Activated T-cell treated with anti-CD3 and anti-CD28 coated beads, Interleukin-2, amount 50 U/mL, for 72 hours (primary cell): ENCODE measurements at places on chromosomes 5 and 9. TPM values are rescaled to one million over a fixed set of nuclear protein-coding genes. Genes with fewer than 3 reads are reported as not detected.

The C9 gene
- total RNA-seq, result not detected

The ARL14EPL gene
- not detected for total RNA-seq

The SPINK6 gene
- not detected for total RNA-seq

The ARID3C gene
- total RNA-seq, result 0.29 TPM

The FAM200C gene
- total RNA-seq, result 0.46 TPM

The SPATA9 gene
- 0.36 TPM for total RNA-seq

The PLEKHG4B gene
- not detected for total RNA-seq

The MLANA gene
- not detected for total RNA-seq

The RGP1 gene
- 32.5 TPM for total RNA-seq

- peak overlapping the region; percentile 14 for H3K27ac ChIP-seq
- H3K36me3 ChIP-seq, result peaks cover 49% of the 10 kb centered on the region
- no peak overlapping the region for H3K4me3 ChIP-seq
- DNase-seq, result no peak
- no peaks in the 10 kb centered on the region for H3K27me3 ChIP-seq
- peaks cover 10% of the 10 kb centered on the region for H3K4me1 ChIP-seq
Observed at GRCh38 chr5:151048526-151048925, 28.1 kb downstream of the GPX3 start.

GRCh38 chr5:60843936-60844905 lies at the start of gene ELOVL7:
Gene ELOVL7, minus strand, starts transcription at chr5:60844269. Its CDS starts 56,872 bp downstream, at chr5:60787397.
- H3K36me3 ChIP-seq, result peaks cover 1% of the 10 kb centered on the region
- no peak within 1 kb of the TSS for H3K27ac ChIP-seq
- peaks cover 7% of the 10 kb centered on the region for H3K4me1 ChIP-seq
- DNase-seq, result peak; percentile 78
- H3K27me3 ChIP-seq, result peaks cover 56% of the 10 kb centered on the region

- H3K27ac ChIP-seq, result no peak overlapping the region
- peaks cover 9% of the 10 kb centered on the region for H3K27me3 ChIP-seq
- no peak overlapping the region for H3K4me3 ChIP-seq
- no peaks in the 10 kb centered on the region for H3K4me1 ChIP-seq
- no peak for DNase-seq
- peaks cover 4% of the 10 kb centered on the region for H3K36me3 ChIP-seq
Observed at GRCh38 chr9:96885424-96885823, 31.1 kb upstream of the ZNF782 start.

GRCh38 chr5:96835791-96836191 lies 28.0 kb upstream of the ERAP1 start:
- no peaks in the 10 kb centered on the region for H3K36me3 ChIP-seq
- H3K4me3 ChIP-seq, result no peak overlapping the region
- no peak overlapping the region for H3K27ac ChIP-seq

DNA sequence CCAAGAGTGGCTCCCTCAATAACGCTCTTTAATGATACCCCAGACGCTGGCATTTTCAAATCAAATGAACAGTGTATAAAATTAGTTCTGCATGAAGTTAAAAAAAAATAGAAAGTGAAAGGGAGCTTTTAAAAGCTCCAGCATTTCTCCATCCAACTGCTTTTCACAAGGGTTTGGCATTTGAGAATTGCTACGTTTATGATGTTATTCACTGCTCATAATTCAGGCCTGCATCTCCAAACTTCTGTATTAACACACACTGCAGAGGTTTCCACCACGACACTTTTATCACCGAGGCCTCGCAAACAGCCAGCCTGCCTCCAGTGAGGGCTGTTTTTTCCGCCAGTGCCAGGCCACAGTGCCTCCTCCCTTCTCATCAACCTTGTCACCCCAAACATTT lies 205.5 kb upstream of the EFNA5 start:
- no peak overlapping the region for H3K27ac ChIP-seq
- H3K27me3 ChIP-seq, result no peaks in the 10 kb centered on the region
- DNase-seq, result no peak
- H3K4me3 ChIP-seq, result no peak overlapping the region

DNA sequence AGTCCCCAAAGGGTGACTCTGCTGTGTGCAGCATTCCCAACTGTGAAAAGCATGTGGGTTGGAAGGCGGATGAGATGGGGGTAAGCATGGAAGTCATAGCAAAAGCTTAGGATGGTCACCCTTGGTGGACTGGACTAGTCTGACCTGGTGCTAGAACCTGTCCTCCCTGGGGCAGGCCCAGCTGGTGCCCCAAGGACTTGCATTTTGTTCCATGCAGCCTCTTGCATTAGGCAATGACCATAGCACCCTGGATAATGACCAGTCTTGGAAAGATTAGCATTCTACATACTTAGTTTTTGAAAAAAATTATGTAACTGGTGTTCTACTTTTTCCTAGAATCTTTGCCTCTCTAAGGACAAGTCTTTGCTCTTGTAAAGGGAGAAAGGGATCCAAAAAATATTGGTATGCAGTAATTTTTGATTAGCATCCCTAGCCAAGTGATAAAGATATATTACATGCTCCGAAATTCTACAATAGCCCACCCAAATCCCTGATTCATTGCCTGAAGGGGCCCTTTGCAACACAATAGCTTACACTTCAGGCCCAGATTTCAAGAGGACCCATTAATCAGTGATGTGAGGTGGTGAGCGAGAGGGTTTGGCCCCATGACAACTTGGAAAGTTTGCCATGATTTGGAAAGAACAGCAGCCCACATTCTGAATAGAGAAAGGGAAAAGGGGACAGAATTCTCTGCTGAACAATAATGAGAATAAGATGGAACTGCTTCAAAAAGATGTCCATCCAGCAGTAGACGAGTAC lies 93.3 kb upstream of the CD180 start:
- H3K36me3 ChIP-seq, result no peaks in the 10 kb centered on the region
- H3K27ac ChIP-seq, result no peak overlapping the region
- DNase-seq, result no peak
- H3K27me3 ChIP-seq, result no peaks in the 10 kb centered on the region

DNA sequence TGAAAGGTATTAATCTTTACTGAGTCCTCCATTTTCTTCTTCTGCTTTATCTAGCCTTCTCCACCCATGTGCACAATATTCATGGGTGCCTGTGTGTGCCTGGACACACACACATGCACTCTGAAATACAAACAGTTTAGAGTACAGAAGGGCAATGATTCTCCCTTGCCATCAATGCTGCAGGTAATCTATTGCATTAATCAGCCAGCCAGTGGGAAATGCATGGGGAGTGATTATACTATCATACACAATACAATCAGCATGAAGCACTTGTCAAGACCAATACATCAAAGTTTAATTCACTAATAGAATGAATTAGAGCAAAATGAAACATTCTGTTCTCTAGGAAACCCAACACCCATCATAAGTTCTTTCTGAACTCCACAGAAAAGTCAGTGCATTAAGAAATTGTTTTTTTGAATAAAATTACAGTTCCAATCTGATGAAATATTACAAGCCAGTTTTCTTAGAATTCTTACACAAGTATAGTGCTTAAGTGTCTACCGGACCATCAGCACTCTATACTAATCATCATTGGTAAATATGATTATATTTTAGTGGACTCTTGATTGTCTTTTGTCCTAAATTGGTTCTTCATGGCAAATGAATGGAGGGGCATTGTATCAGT lies 172.2 kb downstream of the ZSWIM6 start:
- no peaks in the 10 kb centered on the region for H3K27me3 ChIP-seq
- no peaks in the 10 kb centered on the region for H3K4me1 ChIP-seq
- H3K36me3 ChIP-seq, result peaks cover 1% of the 10 kb centered on the region
- H3K4me3 ChIP-seq, result no peak overlapping the region
- DNase-seq, result no peak

DNA sequence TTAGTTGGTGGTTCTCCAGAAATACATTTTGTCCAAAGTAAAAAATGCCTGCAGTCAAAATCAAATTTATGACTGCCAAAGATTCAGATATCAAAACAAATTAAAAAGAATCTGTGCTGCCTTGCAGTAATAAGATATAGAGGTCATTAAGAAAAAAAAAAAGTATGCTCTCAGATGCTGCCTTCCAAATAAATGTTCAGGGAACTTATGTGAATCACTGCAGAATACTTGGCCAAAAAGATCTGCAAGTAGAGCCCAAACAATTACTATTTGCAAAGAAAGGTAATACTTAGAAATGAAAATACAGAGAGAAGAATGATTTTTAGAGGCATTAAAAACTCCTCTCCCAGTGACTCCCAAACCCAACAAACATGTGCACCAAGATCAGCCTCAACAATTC lies 52.4 kb downstream of the MRPS27 start:
- no peak overlapping the region for H3K27ac ChIP-seq
- no peak for DNase-seq
- no peaks in the 10 kb centered on the region for H3K4me1 ChIP-seq
- H3K27me3 ChIP-seq, result no peaks in the 10 kb centered on the region
- H3K36me3 ChIP-seq, result no peaks in the 10 kb centered on the region
- H3K4me3 ChIP-seq, result no peak overlapping the region

- no peak overlapping the region for H3K4me3 ChIP-seq
- DNase-seq, result no peak
- peaks cover 4% of the 10 kb centered on the region for H3K4me1 ChIP-seq
- H3K27ac ChIP-seq, result no peak overlapping the region
- no peaks in the 10 kb centered on the region for H3K36me3 ChIP-seq
Observed at GRCh38 chr9:68678430-68678829, 26.6 kb upstream of the PIP5K1B start.

- H3K36me3 ChIP-seq, result no peaks in the 10 kb centered on the region
- no peaks in the 10 kb centered on the region for H3K27me3 ChIP-seq
- no peaks in the 10 kb centered on the region for H3K4me1 ChIP-seq
- no peak overlapping the region for H3K4me3 ChIP-seq
Observed at GRCh38 chr9:9855177-9856078, 757.4 kb downstream of the PTPRD start.

GRCh38 chr5:58628626-58629025 lies 45.8 kb downstream of the RAB3C start:
- no peaks in the 10 kb centered on the region for H3K27me3 ChIP-seq
- no peaks in the 10 kb centered on the region for H3K36me3 ChIP-seq
- no peaks in the 10 kb centered on the region for H3K4me1 ChIP-seq
- no peak for DNase-seq
- H3K4me3 ChIP-seq, result no peak overlapping the region

DNA sequence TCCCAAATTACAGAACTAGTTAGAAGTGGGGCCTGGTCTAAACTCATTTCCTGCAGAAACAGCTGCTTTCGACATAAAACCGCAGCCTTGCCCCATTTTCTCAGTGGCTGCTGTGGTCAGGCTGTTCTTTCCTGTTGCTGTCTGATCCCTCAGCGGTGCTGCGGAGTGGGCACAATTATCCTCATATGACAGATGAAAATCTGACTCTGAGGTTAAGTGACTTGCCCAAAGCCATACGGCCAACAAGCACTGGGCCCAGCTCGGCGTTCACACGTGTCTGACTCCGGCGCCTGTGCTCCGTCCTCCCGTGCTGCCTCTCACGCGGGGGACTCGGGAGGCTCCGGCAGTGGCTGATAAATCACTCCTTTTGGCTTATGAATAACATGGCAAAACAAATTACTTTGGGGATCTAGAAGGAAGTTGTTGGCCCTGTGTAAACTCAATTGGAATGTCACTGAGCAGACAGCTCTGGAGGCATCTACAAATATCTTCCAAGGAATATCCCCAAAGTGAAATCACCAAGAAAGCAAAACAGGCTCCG lies 142.6 kb upstream of the LMX1B start:
- H3K36me3 ChIP-seq, result peaks cover 2% of the 10 kb centered on the region
- peaks cover 51% of the 10 kb centered on the region for H3K4me1 ChIP-seq
- peak overlapping the region; percentile 77 for H3K4me3 ChIP-seq
- DNase-seq, result peak; percentile 86
- H3K27ac ChIP-seq, result peak overlapping the region; percentile 77

- no peak overlapping the region for H3K27ac ChIP-seq
- no peaks in the 10 kb centered on the region for H3K36me3 ChIP-seq
Observed at GRCh38 chr5:179194201-179194910, 134.2 kb downstream of the ZNF354C start.

GRCh38 chr5:176166427-176166826 lies 71.8 kb upstream of the SIMC1 start:
- no peak overlapping the region for H3K4me3 ChIP-seq
- no peak for DNase-seq
- H3K27me3 ChIP-seq, result peaks cover 35% of the 10 kb centered on the region
- H3K27ac ChIP-seq, result no peak overlapping the region
- H3K4me1 ChIP-seq, result no peaks in the 10 kb centered on the region
- H3K36me3 ChIP-seq, result no peaks in the 10 kb centered on the region
